ENCODE measurements at places on chromosomes 6 and 20.
A peak's percentile ranks its signal among the peaks of the same experiment; 100 is the strongest.

- no peak for DNase-seq
Observed at GRCh38 chr6:106749609-106750008, 120.2 kb downstream of the QRSL1 start.

GRCh38 chr20:24403406-24403805 lies 66.0 kb upstream of the SYNDIG1 start:
- peak; percentile 16 for DNase-seq

- DNase-seq, result peak; percentile 82
Observed at GRCh38 chr6:159977255-159977903, 8.5 kb downstream of the IGF2R start.

GRCh38 chr6:116438590-116439448 lies 22.4 kb upstream of the CALHM6 start:
- no peak for DNase-seq

DNA sequence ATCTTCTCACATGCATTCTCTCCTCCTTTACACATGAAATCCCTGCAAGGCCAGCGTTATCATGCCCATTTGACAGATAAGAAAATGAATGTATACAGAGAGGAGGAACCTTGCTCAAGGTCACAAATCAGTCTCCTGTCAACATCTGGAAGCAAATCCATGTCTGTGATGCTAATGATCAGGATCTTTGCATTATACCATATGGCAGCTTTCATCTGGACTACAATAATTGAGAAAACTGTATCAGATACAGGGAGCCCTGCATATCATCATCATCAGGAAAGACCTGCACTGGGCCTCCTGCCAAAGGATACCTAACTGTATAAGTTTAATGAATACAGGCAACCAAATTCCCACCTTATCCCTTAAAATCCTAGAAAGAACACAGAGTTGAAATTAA lies 213.7 kb downstream of the PTPRT start:
- no peak for DNase-seq

GRCh38 chr6:131811500-131811899 lies 3.7 kb downstream of the ENPP1 start:
- DNase-seq, result peak; percentile 20

DNA sequence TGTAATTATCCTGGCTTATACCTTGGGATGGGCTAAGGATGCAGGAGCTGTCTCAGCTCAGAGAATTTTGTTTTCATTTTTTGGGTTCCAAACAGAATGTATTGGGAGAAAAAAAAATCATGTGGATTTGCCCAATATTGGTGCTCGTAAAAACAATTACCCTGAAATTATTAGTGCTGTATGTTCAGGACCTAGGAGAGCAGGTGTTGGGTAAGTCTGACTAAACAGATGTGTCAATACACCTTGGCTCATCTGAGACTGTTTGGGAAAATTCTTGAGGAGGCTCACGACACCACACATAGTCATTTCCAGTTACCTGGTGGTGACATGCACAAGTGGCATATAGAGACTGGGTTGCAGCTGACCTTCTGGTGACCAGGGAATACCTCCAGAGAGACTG lies 802.1 kb upstream of the FLRT3 start:
- DNase-seq, result no peak

DNA sequence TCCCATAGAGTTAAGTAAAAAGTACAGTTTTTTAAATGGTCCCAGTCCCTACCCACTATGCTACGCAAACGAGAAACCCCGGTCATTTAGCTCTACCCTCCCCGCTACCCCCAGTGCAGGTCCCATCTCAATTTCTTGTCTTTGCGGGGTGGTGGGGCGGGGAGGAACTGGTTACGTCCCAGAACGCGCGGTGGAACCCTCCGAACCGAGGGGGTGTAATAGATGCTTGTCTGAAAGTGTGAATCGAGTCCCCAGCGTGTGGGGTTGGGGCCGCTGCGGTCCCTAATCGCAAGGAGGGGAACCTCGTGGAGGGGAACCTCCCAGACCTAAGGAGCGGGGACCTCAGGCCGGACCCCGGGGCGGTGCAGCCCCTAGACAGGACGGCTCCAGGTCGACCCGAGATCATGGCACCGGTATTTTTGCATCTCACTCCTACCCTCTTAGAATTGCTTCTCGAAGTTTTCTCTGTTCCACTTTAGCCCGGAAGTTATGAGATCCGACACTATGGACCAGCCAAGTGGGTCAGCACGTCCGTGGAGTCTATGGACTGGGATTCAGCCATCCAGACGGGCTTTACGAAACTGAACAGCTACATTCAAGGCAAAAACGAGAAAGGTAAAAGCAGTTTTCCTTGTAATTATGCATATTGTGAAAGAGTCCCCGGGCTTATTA lies 779 bp downstream of the HEBP2 start:
- DNase-seq, result peak; percentile 17

- no peak for DNase-seq
Observed at GRCh38 chr6:41748542-41748941, 1.3 kb upstream of the PGC start.

DNA sequence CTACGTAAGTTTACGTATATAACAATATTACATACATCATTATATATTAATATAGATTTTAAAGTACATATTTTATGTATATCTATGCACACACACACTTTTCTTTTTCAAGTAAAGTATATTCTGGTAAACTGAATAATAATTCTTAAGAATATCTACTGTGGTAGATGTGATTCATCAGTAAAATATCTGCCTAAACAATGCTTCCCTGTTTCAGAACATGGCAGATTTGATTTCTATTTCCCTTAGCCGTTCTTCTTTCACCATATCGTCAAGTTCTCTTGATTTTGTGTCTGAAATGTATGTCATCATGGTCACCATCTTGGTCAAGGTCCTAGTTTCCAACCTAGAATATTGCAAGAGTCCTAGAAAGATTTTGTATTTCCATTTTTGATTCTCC lies 195.6 kb downstream of the HDGFL1 start:
- peak; percentile 10 for DNase-seq

DNA sequence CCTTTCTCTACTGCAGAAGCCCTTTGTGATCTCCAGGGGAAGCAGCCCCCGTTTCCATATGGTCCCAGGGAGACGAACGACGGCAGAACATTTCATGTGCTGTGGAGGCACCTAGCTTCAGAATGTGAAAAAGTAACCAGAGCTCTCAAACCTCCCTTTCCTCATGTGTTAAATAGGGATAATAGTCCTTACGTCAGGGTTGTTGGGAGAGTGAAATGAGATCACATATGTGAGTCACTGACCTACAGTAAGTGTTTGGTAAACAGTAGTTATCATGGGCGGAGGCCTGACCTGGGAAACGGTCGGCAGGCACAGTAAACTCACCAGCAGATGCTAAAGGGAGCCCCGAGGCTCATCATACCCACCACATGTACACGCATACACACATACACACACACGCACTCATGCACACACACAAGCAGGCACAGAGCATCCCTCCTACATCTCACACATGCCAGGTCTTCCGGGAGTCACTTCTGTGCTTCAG lies 89.7 kb downstream of the LY86 start:
- no peak for DNase-seq

DNA sequence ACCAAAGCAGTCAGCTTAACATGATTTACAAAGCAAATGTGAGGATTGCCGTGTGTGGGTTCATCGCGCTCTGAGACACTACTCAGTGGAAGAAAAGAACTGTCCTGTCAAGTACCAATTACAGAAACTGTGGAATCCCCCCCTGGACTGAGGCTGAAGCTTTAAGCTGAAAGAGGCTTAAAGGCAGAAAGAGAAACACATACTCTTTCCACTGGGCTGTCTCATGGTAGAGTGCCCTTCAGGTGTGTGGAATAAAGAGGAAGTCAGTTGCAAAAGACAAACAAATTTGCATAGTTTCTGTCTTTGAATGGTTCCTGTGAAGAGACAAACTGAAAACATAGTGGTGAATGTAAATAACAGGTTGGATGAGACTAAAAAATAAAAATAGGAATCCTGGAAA lies 560.4 kb upstream of the SYNCRIP start:
- DNase-seq, result no peak

- DNase-seq, result no peak
Observed at GRCh38 chr6:122268394-122268793, 131.1 kb upstream of the HSF2 start.

Measured in EH (cell line).